NCI-H187 treated with DMSO at 0.1 percent for 48 hours (cell line): ENCODE measurements at places on chromosomes 11 and 22.

DNA sequence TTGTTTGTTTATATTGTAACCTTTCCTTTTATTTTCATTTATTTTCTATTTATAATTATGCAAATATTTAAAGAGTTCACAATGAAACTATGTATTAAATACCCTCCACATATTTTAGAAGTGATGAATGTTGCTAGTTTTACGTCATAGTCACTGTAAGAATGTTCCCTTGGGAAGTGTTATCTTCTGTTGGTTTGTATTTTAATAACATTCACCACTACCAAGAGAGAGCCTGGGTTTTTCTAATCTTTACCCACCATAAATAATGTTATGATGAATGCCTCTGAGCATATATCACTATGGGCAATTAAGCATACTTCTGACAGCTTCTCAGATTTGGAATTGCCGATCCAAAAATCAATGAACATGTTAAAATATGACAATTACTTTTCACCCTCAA, 80.7 kb downstream of the GGT1 start:
- no peak for DNase-seq

DNA sequence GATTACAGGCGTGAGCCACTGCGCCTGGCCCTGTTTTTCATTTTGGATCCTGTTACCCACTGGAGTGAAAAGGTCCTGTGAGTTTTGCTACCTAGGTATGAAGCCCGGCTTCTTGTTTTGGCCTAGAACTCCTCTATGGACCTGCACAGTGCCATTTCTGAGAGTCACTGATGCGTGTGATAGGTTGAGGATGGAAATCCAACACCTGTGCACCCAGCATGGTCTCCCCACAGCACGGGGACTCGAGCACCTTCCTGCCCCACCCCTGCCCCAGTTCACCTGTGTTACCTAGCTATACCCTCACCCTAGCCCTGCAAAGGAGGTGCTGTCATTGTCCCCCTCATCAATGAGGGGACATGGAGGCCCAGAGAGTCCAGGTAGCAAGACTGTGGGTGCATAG, 5.1 kb downstream of the FBLN1 start:
- DNase-seq = no peak

DNA sequence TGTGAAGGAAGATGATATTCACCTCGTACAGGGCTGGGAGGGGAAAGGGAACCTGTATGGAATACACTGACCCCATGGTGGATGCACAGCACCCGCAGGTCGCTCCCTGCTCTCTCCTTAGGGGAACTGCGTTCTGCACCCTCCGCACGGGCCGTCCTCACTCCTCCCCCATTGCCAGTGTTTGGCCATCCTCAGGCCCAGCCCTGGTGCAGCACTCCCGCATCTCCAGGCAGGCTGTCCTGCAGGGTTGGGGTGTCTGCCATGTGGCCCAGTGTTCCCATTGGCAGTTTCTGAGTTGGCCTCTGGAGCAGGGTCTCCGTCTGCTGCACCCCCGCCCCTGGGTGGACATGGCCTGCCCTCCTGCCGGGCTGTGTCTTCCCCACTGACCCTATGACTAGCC, 19.1 kb upstream of the PARVG start:
- DNase-seq = no peak

- no peak for DNase-seq
Observed at GRCh38 chr22:40855979-40856512, 393 bp downstream of the ST13 start.

- no peak for DNase-seq
Observed at GRCh38 chr11:60349990-60350389, 22.9 kb downstream of the MS4A6E start.

GRCh38 chr22:42461511-42461910, 29.3 kb upstream of the NFAM1 start:
- peak; percentile 52 for DNase-seq

DNA sequence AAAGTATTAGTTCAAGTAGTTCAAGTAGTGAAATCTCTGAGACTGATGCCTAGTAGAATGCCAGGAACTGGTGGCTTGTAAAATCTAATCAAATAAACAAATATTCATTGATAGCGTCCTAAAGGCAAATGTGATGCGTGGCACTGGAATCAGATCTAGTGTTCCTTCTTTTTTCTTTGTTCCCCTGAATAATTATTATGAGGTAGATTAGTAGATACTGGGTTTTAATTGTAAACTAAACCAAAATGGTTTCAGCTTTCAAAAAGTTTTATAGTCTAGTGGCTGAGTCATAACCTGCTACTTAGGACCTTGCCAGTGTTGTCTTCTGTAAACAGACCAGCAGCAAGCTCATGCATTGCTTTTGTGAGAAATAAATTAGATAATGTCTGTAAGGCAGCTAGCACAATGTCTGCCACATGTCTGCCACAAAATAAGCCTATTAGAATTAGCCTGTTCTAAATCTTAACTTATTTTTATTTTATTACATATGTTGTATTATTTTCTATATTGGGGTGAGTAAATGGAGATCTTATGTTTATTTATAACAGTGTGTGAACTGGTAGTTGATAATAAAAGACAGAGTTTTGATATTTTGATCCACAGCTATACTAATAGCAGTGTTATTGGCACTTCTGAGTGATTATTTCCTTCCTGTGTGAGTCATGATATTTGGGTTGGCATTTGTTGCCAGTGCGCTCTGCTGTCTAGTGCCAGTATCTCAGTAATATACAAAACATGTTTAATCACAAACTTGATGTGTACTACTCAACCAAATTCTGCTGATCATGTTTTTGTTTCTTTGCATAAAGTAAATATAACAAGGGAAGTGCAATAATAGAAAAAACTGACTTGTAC, 135.7 kb downstream of the TMEM135 start:
- DNase-seq = no peak

GRCh38 chr11:90135016-90135415, 553 bp downstream of the NAALAD2 start:
- no peak for DNase-seq
